Cardiac atrium fibroblast (primary cell): ENCODE measurements at places on chromosomes 1 and 21. TPM values are rescaled to one million over a fixed set of nuclear protein-coding genes. Genes with fewer than 3 reads are reported as not detected.

Gene LCE6A
- not detected in 2 replicates for total RNA-seq

Gene NBPF8
- total RNA-seq, result 4.4 and 6.0 TPM in 2 replicates

Gene CRNN
- total RNA-seq, result not detected in 2 replicates

Gene CR2
- total RNA-seq, result not detected in 2 replicates

Gene CADM3
- total RNA-seq, result 22.6 and 52.0 TPM in 2 replicates

Gene FNDC5
- 0.16 and 13.5 TPM in 2 replicates for total RNA-seq

Gene CLCNKA
- total RNA-seq, result not detected in 2 replicates

Gene DHDDS
- 48.9 and 49.5 TPM in 2 replicates for total RNA-seq

Gene DEPDC1
- total RNA-seq, result 4.2 and 14.7 TPM in 2 replicates

Gene NBL1
- 51.5 and 81.4 TPM in 2 replicates for total RNA-seq

Gene IGSF21
- not detected in 2 replicates for total RNA-seq

Gene LCE1F
- not detected in 2 replicates for total RNA-seq
